ENCODE measurements at places on chromosomes 4 and X.

DNA sequence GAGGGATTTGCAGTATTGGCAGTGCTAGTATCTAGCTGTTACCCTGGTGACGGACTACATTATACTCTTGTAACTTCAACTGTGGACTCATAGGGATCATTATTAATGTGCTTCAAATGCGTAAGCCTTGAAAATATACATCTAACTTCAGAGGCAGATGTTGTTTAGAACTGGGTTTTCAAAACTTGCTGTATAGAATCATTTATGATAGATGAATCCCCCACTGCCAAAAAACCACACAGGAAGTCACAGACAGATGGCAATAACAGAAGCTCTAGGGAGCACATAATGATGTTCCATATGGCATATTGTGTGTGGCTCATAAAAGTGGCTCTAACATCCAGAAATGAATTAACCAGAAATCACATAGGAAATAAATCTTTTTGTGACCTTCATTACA, 62.3 kb upstream of the RELL1 start:
- H3K27me3 ChIP-seq, result no peaks in the 10 kb centered on the region
- no peaks in the 10 kb centered on the region for H3K4me1 ChIP-seq
- H3K27ac ChIP-seq, result no peak overlapping the region
- DNase-seq, result no peak
- H3K4me3 ChIP-seq, result no peak overlapping the region
- no peaks in the 10 kb centered on the region for H3K36me3 ChIP-seq

DNA sequence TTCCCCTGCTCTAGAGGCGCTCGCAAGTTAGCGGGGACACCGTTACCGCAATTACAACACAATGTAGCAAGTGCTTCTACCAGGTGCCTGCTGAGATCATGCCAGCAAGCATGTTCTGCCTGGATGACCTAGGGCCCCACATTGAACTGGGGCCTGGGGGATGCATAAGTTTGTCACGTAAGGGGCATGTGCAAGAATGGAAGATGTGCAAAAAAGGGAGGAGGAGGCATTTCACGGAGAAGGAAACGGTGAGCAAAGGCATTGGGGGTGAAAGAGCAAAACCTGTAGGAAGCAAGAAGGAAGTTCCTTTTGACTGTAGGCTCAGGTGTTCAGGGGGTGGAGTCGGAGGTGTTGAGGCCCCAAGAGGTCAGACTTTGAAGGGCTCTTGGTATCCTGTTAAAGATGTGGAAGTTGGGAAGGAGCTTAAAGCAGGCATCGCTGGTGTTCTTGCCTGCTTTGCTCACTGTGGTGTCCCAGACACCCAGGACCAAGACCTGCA, 602 bp upstream of the SCARB2 start:
- peaks cover 25% of the 10 kb centered on the region for H3K4me1 ChIP-seq
- H3K36me3 ChIP-seq, result no peaks in the 10 kb centered on the region
- DNase-seq, result no peak
- peak overlapping the region; percentile 95 for H3K27ac ChIP-seq
- H3K27me3 ChIP-seq, result no peaks in the 10 kb centered on the region
- peak overlapping the region; percentile 90 for H3K4me3 ChIP-seq

- no peaks in the 10 kb centered on the region for H3K36me3 ChIP-seq
- no peak overlapping the region for H3K27ac ChIP-seq
- no peaks in the 10 kb centered on the region for H3K27me3 ChIP-seq
- DNase-seq, result no peak
- H3K4me3 ChIP-seq, result no peak overlapping the region
These were observed 39.1 kb upstream of the MBTPS2 start for GRCh38 chrX:21800344-21800770.

GRCh38 chrX:153731117-153731844, 6.6 kb downstream of the ABCD1 start:
- H3K36me3 ChIP-seq, result no peaks in the 10 kb centered on the region
- H3K27me3 ChIP-seq, result no peaks in the 10 kb centered on the region
- H3K4me1 ChIP-seq, result no peaks in the 10 kb centered on the region

GRCh38 chrX:23901805-23902204, 5.9 kb downstream of the APOO start:
- peaks cover 16% of the 10 kb centered on the region for H3K4me1 ChIP-seq
- H3K27ac ChIP-seq, result no peak overlapping the region
- H3K36me3 ChIP-seq, result no peaks in the 10 kb centered on the region
- H3K27me3 ChIP-seq, result no peaks in the 10 kb centered on the region

DNA sequence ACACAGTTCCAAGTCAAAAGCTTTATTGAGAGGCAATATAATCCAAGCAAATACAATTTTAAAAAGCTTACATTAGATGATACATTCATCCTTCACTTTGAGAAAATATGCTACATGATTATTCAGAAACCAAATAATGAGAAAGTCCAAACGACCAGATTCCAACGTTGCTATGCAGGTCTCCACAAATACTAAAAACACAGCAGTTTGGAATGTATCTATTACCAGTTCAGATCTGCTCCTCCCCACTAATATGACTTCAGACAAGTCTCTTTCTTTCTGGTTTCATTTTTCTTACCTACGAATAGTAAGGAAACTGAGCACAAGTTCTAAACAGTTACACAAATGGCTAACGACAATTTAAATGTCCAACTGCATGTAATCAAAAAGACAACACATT, 9.5 kb downstream of the NAF1 start:
- H3K27ac ChIP-seq, result no peak overlapping the region
- no peak for DNase-seq
- no peaks in the 10 kb centered on the region for H3K27me3 ChIP-seq
- H3K4me1 ChIP-seq, result no peaks in the 10 kb centered on the region
- H3K4me3 ChIP-seq, result no peak overlapping the region

GRCh38 chr4:73450398-73451004, 14.5 kb downstream of the AFP start:
- no peaks in the 10 kb centered on the region for H3K36me3 ChIP-seq
- no peak overlapping the region for H3K4me3 ChIP-seq
- no peaks in the 10 kb centered on the region for H3K4me1 ChIP-seq
- no peak overlapping the region for H3K27ac ChIP-seq
- no peak for DNase-seq
- no peaks in the 10 kb centered on the region for H3K27me3 ChIP-seq

DNA sequence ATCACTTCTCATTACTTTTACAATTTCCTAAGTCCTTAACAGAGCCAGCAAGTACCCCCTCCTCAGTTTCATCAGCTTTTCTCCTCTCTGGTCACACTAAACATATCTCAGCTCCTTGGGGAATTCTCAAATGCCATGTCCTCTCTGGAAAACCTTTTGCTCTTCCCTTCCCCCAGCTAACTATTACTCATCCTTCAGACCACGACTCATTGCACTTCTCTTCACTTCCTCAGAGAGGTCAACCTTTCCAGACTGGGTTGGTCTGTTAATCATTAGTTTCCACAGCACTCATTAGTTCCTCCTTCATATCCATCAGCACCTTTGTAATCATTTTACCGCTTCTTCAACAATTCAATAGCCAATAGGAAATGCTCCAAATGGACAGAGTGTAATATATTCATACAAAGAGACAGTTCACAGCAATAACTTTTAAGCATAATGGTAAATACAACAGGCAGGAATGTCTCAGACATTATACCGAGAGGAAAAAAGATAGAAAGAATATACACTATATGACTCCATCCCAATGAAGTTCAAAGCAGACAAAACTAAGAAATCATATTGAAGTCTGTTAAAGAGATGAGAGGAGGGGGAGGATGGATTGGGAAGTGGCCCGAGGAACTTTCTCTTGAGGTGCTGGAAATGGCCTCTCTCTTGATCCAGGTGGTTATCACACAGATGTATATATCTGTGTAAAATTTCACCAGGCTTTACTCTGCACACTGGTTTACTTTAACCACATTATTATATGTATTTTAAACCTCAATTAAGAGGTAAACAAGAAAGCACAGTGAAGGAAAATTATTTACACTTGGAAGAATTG, 39.6 kb downstream of the DDX60L start:
- no peak for DNase-seq
- no peak overlapping the region for H3K4me3 ChIP-seq
- no peaks in the 10 kb centered on the region for H3K36me3 ChIP-seq
- H3K27me3 ChIP-seq, result no peaks in the 10 kb centered on the region
- no peaks in the 10 kb centered on the region for H3K4me1 ChIP-seq

- H3K36me3 ChIP-seq, result no peaks in the 10 kb centered on the region
- no peaks in the 10 kb centered on the region for H3K4me1 ChIP-seq
- H3K27me3 ChIP-seq, result no peaks in the 10 kb centered on the region
These were observed 59.9 kb downstream of the SNX25 start for GRCh38 chr4:185269286-185269685.

DNA sequence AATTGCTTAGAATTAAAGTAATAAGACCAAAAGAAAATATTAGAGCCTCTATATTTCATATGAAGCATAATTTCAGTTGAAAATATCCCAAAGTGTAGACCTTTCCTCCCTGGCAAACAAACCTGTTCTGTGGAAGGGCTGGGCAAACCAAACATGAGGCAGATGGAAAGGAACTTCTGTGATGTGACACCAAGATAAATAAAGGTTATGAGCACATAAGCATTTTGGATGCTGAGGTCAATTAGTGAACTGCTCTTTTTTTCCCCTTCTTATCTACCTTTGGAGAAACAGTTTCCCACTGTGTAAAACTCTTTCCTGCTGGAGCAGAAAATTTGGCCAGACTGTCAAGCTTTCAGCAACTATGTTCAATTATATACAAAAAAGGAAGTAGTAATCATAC, 109.6 kb upstream of the STIM2 start:
- H3K27me3 ChIP-seq, result no peaks in the 10 kb centered on the region
- H3K27ac ChIP-seq, result no peak overlapping the region
- no peak for DNase-seq
- H3K36me3 ChIP-seq, result no peaks in the 10 kb centered on the region
- no peaks in the 10 kb centered on the region for H3K4me1 ChIP-seq
- no peak overlapping the region for H3K4me3 ChIP-seq

DNA sequence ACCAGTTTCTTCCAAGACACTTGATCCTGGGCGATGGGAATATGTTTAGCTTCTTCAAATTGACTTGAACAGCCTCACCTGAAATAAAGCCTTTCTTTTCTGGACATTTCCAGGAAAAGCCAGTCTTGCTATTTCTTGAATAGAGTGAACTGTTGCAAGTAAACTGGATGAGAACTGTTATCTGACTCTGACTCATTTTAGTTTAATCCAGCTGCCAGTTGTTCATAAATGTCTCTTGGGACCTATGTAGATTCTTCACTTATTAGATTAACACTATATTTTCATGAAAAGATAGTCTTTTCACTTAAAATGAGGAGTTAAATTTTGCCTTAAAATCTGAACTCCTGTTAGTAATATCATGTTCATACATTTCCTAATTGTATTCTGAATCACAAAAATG, 615.4 kb upstream of the GALNT7 start:
- no peak overlapping the region for H3K27ac ChIP-seq
- no peak for DNase-seq
- no peaks in the 10 kb centered on the region for H3K36me3 ChIP-seq
- no peaks in the 10 kb centered on the region for H3K27me3 ChIP-seq

DNA sequence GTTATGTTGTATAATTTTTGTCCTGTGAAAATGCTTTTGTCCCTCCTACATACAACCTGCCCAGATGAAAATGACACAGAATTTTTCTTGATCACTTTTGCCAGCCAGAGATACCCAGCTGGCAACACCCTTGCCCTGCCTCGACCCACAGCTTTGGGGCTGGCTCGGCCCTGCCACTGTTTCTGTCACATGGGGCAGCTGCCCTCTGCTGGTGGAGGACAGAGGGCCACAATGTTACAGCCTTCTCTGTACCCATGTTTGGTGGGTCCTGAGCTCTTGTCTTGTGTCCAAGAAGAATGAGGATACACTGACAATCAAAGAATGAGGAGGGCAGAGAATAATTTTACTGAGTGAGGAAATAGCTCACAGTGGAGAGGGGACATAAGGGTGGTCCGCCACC, 31.1 kb downstream of the BMP15 start:
- no peak overlapping the region for H3K27ac ChIP-seq
- no peaks in the 10 kb centered on the region for H3K36me3 ChIP-seq
- DNase-seq, result no peak
- H3K27me3 ChIP-seq, result no peaks in the 10 kb centered on the region

DNA sequence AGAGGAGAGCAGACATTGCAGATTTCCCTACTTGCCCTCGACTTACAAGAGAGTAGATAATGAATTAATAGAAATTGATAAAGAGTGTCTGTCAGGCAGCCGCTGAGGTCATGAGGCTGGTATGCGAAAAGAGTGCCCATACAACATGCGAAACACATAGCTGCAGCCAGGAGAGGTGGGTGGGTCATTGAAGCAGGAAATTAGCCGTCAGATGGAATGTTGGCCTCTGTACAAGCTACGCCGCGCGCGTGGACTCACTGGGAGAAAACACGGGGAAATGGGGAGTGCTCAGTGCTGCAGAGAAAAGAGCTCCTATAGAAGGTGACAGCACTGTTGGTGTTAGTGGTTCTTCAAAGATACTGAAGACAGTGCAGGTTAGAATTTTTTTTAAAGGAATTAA, 125.1 kb downstream of the RAPGEF2 start:
- peak; percentile 70 for DNase-seq
- H3K36me3 ChIP-seq, result no peaks in the 10 kb centered on the region
- no peaks in the 10 kb centered on the region for H3K27me3 ChIP-seq
- no peak overlapping the region for H3K4me3 ChIP-seq
- H3K27ac ChIP-seq, result no peak overlapping the region

GRCh38 chr4:119314356-119314755, 7.6 kb downstream of the FABP2 start:
- H3K36me3 ChIP-seq, result no peaks in the 10 kb centered on the region
- no peak overlapping the region for H3K27ac ChIP-seq
- H3K4me1 ChIP-seq, result no peaks in the 10 kb centered on the region
- peak; percentile 34 for DNase-seq

GRCh38 chr4:47045261-47045660, 13.9 kb downstream of the GABRB1 start:
- H3K27me3 ChIP-seq, result no peaks in the 10 kb centered on the region
- H3K4me1 ChIP-seq, result no peaks in the 10 kb centered on the region

DNA sequence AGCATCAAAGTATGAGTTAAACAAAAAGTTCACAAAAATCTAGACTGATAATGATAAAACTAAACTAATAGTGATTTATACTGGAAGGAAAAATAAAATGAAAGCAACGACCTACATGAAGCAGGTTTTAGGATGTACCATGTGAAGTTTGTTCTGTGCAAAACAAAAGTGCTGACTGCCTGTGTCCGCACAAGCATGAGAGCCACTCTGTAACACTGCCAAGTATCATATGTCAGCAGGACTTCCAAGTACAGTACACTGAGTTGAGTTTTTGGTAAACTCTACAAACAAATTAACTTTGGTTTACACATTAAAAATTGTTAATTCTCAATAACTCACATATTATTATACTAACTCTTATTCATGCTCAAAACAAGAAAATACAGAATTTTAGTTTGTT, 459.0 kb downstream of the PDGFC start:
- H3K4me3 ChIP-seq, result no peak overlapping the region
- no peaks in the 10 kb centered on the region for H3K27me3 ChIP-seq
- no peaks in the 10 kb centered on the region for H3K36me3 ChIP-seq
- DNase-seq, result no peak
- H3K4me1 ChIP-seq, result no peaks in the 10 kb centered on the region

GRCh38 chr4:16196482-16197393, 29.5 kb downstream of the TAPT1 start:
- H3K4me3 ChIP-seq, result no peak overlapping the region
- H3K4me1 ChIP-seq, result peaks cover 7% of the 10 kb centered on the region
- no peak for DNase-seq
- H3K27ac ChIP-seq, result no peak overlapping the region
- no peaks in the 10 kb centered on the region for H3K36me3 ChIP-seq

- H3K4me1 ChIP-seq, result no peaks in the 10 kb centered on the region
- no peak overlapping the region for H3K27ac ChIP-seq
- no peak overlapping the region for H3K4me3 ChIP-seq
- no peak for DNase-seq
These were observed 25.7 kb upstream of the TRPC3 start for GRCh38 chr4:121977251-121978171.

- peaks cover 3% of the 10 kb centered on the region for H3K4me1 ChIP-seq
- peak; percentile 20 for DNase-seq
- H3K36me3 ChIP-seq, result no peaks in the 10 kb centered on the region
- H3K4me3 ChIP-seq, result no peak overlapping the region
These were observed 215.3 kb upstream of the CTSO start for GRCh38 chr4:156169011-156169410.
